ENCODE measurements at places on chromosomes 16 and 17.

- no peak for DNase-seq
Observed at GRCh38 chr17:28569446-28569845, 1.9 kb downstream of the PIGS start.

DNA sequence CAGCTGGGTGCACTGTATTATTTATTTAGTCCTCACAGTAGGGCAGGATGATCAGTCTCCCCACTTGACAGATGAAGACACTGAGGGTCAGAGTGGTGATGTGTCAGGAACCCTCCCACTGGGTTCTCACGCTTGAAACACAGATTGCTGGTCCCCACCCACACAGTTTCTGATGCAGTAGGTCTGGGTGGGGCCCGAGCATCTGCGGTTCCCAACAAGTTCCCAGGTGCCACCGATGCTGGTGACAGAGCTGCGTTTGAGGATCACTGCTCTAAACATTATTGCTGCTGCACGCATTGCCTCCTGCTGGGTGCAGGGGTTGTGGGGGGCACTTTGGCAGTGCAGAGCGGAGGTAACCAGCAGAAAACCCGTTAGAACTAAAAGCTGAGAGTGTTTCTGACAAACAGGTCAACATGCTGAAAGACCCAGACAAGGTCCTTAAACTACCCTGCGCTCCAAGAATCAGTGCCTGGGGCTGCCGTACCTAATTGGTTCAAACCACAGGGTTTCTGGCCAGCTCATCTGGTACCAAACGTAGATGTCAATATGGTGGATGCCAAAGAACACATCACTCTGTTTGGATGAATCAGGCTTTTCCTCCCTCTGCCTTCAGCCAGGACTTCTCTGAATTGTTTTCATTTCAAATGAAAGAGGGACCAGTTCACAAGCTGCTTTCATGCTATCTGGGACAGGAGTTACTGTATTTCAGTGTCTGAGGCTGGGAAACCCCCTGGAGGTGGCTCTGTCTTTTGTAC, 76.0 kb downstream of the ABCC1 start:
- no peak for DNase-seq

DNA sequence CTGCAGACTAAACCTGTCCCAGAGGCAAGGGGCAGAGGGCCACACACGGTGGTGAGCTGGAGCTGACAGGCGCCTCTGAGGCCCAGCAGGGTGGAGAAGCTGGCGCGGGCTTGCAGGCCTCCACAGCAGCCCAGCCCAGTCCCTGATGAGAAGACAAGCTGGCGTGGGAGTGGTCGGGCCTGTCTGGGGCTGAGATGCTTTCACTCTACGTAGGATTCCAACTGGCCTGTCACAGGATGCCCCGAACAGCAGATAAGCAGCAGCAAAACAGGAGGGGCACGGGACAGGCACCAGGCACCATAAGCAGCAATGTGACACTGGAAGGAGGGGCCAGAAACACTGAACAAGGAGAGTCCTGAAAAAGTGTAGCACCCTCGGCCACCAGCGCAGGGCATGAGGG, 40.1 kb downstream of the PEMT start:
- no peak for DNase-seq

GRCh38 chr17:66636111-66636510, 198.8 kb upstream of the CACNG5 start:
- no peak for DNase-seq

DNA sequence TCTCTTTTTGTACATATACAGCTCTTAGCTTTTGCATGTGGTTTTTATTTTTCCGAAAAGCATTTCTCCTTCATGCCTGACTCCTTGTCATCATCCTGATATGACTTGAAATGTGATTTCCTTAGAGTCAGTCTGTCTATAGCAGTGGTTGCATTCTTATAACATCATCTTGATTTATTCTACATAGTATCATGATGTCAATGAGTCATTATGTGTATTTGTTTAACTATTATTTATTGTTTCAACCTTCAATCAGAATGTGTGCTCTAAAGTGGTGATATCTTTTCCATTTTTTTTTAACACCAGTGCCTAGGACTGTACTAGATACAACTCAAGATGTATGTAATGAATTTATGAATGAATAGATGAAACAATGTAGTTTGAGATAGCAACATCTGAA, 354.9 kb upstream of the CDH8 start:
- no peak for DNase-seq

DNA sequence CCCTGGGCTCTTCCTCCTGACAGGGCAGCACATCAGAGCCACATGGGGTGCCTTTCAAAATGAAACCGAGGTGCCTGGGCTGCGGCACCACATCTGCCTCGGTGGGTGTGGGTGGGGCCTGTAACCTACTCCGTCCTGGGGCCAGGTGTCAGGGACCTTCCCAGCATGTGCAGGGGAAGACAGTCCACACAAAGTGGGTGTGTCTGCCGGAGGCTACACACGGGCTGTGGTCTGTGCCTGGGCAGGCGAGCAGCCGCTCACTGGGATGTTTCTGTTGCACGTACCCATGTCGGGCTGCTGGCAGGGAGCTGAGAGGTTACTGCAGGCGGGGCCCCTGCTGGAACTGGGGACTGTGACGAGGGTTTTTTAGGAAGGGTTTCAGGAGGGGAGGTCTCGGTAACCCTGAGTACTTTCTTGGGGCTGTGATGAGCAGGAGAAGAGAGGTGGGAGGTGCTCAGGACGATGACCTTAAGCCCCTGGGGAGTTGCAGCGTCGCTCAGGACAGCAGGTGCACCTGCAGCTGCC, 351.2 kb downstream of the SEC14L1 start:
- DNase-seq: no peak

DNA sequence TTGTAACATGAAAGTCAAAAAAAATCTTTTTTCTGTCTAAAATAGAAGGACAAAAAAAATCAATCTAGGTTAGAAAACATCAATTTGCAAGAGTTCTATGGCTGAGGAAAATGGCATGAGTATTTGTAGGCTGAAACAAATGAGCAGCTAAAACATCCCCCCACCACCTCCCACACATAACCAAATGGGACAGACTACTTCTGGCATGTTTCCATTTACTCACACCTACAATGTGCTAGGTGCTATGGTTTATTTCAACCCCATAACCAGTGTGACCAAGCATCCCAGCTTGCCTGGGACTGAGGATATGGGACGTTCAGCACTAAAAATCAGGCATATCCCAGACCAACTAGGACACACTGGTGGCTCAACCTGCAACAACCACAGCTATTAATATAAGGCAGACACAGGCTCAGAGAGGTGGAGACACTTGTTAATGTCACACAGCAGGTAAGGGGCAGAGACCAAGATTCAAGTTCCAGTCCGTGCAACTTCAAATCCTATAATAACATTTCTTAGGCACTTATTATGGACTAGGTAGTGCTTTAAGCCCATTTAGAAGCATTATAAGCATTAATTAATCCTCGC, 96.0 kb downstream of the XYLT1 start:
- DNase-seq: no peak

- no peak for DNase-seq
Observed at GRCh38 chr16:87380881-87381280, 2.7 kb downstream of the FBXO31 start.

- DNase-seq: no peak
Observed at GRCh38 chr17:15341385-15341849, at the start of gene TEKT3. Gene TEKT3, minus strand, starts transcription at chr17:15341597. Its CDS starts 10,012 bp downstream, at chr17:15331585.

GRCh38 chr17:72169823-72170222, 49.0 kb downstream of the SOX9 start:
- DNase-seq: no peak

- DNase-seq: no peak
Observed at GRCh38 chr16:48014349-48015135, 141.3 kb downstream of the ABCC12 start.

GRCh38 chr16:76503091-76503490, 225.9 kb downstream of the CNTNAP4 start:
- DNase-seq: no peak

GRCh38 chr16:4936181-4936990, 562 bp downstream of the PPL start:
- DNase-seq: no peak

- DNase-seq: peak; percentile 40
Observed at GRCh38 chr17:63946440-63947363, 14.6 kb upstream of the CD79B start.

GRCh38 chr17:67412032-67412431, 35.0 kb downstream of the PITPNC1 start:
- DNase-seq: no peak

- DNase-seq: no peak
Observed at GRCh38 chr16:88758227-88758943, 26.6 kb downstream of the PIEZO1 start.

DNA sequence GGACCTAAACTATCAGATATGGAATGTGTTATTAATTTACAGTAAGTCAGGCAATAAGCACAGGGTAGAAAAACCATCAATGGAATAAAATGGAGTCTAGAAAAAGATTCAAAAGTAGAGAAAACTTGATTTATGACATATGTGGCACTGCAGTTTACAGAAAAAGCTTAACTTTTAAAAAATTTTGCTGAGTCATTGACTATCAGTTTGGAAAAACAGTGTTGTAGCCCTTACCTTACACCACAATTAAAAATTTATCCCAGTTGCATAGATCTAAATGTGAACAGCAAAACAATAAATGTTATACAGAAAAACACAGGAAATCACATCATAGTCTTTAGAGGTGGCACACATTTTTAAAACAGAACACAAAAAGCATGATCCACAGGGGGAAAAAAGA, 108.5 kb downstream of the USP22 start:
- no peak for DNase-seq

GRCh38 chr16:23469814-23470213, 16.8 kb upstream of the COG7 start:
- DNase-seq: no peak

- DNase-seq: no peak
Observed at GRCh38 chr16:11073407-11073999, 129.1 kb downstream of the CLEC16A start.

GRCh38 chr16:13558752-13559151, 361.2 kb upstream of the ERCC4 start:
- DNase-seq: no peak

DNA sequence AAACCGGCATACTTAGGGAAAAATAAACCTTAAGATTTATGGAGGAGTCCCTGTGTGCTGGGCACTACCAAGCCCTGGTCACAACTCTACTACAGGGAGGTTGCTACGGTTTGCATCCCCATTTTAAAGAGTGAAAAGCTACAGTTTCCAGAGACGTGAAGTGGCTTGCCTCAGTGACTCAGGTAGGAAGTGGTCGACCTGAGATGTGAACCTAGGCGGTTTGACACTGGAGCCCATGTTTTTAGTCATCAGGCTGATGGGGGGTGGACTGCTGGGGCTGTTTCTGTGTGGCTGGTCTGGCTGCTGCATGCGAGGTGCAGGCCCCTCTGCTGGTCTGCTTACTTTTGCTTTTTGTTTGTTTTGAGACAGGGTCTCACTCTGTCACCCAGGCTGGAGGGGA, 6.6 kb downstream of the COX6A2 start:
- no peak for DNase-seq

- DNase-seq: no peak
Observed at GRCh38 chr17:33113276-33113990, 121.8 kb downstream of the SPACA3 start.

DNA sequence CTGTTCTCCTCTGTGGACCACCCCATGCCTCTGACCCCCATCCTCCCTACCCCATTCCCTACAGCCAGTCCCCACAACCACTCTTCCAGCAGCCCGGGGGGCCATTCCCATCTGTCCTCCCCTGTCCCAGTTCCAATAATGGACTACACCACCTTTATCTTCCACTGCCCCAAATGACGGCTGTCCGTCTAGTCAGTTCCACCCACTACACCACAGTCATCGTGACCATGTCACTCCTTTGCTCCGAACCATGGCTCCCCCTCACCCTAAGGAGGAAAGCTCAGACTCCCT, 15.3 kb downstream of the PDP2 start:
- no peak for DNase-seq

GRCh38 chr16:81514041-81514559, 69.5 kb downstream of the CMIP start:
- DNase-seq: no peak

DNA sequence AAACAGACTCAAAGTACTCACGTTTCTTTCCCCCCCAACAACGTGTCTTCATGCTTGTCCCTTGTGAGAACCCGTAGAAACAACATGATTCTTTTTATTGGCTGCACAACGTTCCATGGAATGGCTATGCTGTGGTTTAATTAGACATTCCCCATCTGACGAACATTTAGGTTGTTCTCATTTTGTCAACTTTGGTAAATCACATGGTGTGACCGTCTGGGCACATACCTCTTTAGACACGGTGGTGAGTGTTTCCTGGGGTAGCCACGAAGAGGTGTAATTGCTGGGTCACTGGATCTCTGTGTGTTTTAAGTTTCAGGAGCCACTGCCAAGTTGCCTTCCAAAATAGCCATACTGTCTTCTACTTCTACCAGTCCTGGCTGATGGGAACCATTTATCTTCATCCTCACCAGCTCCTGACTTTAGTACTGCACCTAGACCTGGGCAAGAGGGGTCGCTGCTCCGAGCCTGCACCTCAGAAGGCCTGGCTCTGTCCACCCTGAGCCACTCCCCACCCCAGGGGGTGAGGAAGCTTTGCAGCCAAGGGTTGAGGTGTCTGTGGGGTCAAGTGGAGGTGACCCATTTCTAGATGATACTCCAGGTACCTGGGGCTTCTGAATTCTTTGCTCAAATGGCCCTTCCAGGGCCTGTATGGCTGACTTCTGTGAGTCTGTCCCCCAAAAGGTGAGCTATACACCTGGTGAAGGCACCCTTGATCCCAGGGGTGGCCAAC, 84.7 kb downstream of the IRX5 start:
- DNase-seq: no peak

- DNase-seq: no peak
Observed at GRCh38 chr17:50114849-50115357, 15.1 kb downstream of the SAMD14 start.

GRCh38 chr16:22311520-22311919, 14.3 kb downstream of the POLR3E start:
- no peak for DNase-seq

GRCh38 chr17:82000803-82001570, 21.7 kb downstream of the CENPX start:
- DNase-seq: no peak

DNA sequence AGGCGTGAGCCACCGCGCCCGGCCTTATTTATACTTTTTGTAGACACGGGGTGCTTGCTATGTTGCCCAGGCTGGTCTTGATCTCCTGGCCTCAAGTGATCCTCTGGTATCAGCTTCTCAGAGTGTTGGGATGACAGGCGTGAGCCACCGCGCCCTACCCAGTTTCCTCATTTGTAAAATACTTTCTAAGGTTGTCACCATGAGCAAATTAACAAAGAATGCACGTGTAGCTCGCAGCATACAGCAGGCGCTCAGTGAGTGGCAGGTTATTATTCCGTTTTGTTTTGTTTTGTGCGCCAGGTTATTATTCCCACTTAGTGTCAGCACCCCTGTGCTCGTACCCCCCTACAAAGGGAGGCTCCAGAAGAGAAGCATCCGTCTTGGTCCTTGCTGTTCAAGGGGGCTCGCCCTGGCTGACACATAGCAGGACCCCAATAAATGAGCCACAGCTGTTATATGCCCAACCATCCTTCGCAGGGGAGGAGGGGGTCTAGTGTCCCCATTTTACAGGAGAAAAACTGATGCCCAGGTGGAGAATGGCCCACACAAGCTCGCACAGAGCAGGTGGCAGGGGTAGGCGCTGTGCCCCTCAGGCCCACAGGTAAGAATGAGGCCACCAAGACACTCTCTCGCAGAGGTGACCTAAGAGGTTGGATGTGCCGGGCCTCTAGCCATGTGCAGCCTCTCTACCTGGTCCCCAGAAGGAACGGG, 686 bp upstream of the MIEF2 start:
- DNase-seq: no peak

- no peak for DNase-seq
Observed at GRCh38 chr17:68807998-68808772, 147.0 kb downstream of the ABCA8 start.

Measured in stimulated activated CD8-positive, alpha-beta memory T cell treated with anti-CD3 and anti-CD28 coated beads, Interleukin-4, amount 100 ng/mL, for 1 hour (primary cell).